ENCODE measurements at places on chromosomes 16 and 17. TPM values are rescaled to one million over a fixed set of nuclear protein-coding genes. Genes with fewer than 3 reads are reported as not detected.

DNA sequence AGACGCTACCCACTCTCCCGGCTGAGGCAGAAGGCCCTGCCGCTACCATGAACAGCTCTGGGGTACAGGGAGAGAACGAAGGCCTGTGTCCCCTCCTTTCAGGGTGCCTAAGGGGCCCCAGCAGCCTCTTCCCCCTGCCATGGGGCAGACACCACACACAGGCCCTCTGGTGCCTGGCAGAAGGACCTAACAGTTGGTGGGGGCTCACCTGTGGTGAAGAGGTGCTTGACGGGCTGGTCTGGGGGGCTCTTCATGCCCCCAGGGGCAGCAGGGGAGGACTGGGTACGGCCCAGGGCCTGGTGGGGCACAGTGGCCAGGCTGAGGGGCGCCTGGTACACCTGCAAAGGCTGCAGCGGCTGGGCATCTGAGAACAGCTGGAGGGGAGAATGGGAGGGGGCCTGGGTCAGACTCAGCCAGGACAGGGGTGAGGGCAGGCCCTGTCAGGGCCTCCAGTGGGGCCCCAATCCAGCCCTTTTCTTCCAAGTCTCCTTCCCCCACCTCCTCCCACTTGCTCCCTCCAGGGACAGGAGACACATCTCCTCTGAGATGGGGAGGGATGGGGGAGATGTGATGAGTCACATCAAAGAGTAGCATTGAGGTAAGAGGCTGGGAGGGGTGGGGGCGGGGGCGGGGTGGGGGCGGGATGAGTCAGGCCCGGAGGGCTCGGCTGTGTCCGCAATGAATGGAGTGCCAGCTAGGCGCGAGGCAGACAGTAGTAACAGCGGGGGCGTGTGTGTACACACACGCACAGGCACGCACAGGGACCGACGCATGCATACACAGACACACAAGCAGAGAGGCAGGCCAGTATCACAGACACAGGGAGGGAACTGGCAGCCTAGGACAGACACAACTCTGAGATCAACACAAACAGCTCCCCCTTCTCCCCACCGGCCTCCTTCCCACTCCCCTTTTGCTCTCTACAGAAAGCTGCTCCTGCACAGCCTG, 16.1 kb downstream of the G6PC3 start:
- H3K27ac ChIP-seq = peak overlapping the region; percentile 74
- no peak overlapping the region for H3K4me3 ChIP-seq
- DNase-seq = no peak
- peaks cover 20% of the 10 kb centered on the region for H3K36me3 ChIP-seq
- H3K4me1 ChIP-seq = peaks cover 19% of the 10 kb centered on the region

GRCh38 chr17:7041607-7042500, 2.0 kb downstream of the SLC16A11 start:
- peak overlapping the region; percentile 72 for H3K4me3 ChIP-seq
- peaks cover 17% of the 10 kb centered on the region for H3K27me3 ChIP-seq
- H3K27ac ChIP-seq = no peak overlapping the region
- H3K36me3 ChIP-seq = no peaks in the 10 kb centered on the region
- DNase-seq = no peak
- peaks cover 17% of the 10 kb centered on the region for H3K4me1 ChIP-seq

GRCh38 chr17:39750131-39751015, 12.6 kb downstream of the GRB7 start:
- H3K36me3 ChIP-seq = no peaks in the 10 kb centered on the region
- no peak overlapping the region for H3K4me3 ChIP-seq
- H3K27ac ChIP-seq = no peak overlapping the region
- peaks cover 5% of the 10 kb centered on the region for H3K4me1 ChIP-seq
- no peak for DNase-seq
- H3K27me3 ChIP-seq = peaks cover 3% of the 10 kb centered on the region

DNA sequence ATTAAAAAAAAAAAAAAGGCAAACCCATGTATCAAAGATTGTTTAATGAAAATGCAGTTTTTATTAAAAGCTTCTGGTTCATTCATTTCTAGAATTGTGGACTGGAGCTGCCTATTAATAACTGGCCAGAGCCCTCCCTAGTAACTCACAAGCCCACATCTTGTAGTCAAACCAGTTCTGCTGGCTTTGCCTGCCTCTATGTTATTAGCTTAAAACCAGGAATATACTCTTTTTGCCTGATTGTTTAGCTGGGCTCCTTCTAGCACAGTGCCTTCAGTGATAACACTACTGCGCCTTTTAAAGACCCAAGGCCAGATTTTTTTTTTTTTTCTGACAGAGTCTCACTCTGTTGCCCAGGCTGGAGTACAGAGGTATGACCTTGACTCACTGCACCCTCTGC, 26.0 kb downstream of the TAC4 start:
- H3K27ac ChIP-seq = no peak overlapping the region
- H3K4me1 ChIP-seq = peaks cover 33% of the 10 kb centered on the region
- H3K4me3 ChIP-seq = no peak overlapping the region
- H3K36me3 ChIP-seq = peaks cover 59% of the 10 kb centered on the region

DNA sequence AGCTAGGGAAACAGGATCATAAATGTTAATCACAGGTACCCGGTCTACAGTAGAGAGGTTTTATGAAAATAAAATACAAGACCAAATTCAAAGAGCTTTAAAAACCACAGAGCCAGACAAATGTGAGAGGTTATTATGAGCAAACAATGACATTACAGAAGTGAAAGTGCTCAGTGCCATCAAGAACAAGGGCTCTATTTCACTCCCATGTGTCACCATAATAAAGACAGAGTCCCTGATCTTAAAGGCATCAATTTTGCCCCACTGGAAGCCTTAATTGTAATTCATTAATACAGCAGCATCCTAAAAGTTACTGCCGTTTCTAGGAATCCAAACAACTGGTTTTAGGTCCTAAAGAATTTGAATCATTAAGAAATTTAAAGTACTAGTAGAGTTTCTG, 43.7 kb upstream of the CDRT4 start:
- H3K27me3 ChIP-seq = no peaks in the 10 kb centered on the region
- DNase-seq = no peak
- no peak overlapping the region for H3K27ac ChIP-seq
- H3K36me3 ChIP-seq = peaks cover 37% of the 10 kb centered on the region
- peaks cover 7% of the 10 kb centered on the region for H3K4me1 ChIP-seq

The CCL17 gene
- not detected for total RNA-seq

GRCh38 chr16:24344784-24345183, 88.6 kb downstream of the CACNG3 start:
- no peak for DNase-seq
- no peaks in the 10 kb centered on the region for H3K27me3 ChIP-seq
- H3K4me3 ChIP-seq = no peak overlapping the region
- H3K4me1 ChIP-seq = no peaks in the 10 kb centered on the region
- H3K36me3 ChIP-seq = no peaks in the 10 kb centered on the region

DNA sequence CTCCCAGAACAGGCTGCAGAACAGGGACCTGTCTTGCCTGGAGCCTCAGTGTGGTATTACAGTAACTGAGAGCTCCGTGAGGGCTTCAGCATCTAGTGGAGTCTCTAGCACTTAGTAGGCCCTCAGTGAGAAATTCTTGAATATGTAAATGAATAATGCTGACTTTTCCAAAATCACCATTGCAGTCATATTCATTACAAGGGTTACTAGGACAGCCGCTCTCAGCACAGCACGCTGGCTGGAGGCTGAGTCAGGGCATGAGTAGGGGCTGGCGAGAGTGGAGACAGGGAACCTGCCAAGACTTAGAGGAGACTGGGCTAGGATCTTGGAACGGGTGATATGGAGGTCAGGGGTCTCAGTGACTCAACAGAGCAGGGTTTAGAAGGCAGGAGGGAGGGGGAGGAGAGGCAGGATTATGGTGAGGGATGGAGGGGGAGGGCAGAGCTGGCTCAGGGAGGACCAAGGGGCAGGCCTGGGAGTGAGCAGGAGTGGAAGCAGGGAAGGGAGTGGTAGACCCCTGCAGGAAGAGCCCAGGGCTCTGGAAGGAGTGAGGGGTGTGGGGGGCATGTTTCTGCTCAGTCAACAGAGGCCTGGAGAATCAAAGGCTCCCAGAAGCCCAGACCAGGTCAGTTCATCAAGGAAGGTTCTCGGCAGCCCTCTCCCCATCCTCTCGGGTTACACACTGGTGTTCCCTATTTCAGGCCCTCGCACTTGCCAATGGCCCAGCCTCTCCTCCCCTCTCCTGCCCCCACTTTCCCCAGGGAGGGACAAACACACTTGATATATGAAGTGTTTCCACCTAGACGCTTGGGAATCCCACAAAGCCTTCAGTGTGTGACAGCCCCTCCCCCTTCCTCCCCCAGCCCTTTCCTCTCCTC, 42.3 kb downstream of the FZD2 start:
- peaks cover 2% of the 10 kb centered on the region for H3K27me3 ChIP-seq
- peaks cover 23% of the 10 kb centered on the region for H3K4me1 ChIP-seq
- H3K27ac ChIP-seq = no peak overlapping the region
- H3K4me3 ChIP-seq = no peak overlapping the region
- DNase-seq = no peak

The PITPNM3 gene
- total RNA-seq = 0.72 TPM

DNA sequence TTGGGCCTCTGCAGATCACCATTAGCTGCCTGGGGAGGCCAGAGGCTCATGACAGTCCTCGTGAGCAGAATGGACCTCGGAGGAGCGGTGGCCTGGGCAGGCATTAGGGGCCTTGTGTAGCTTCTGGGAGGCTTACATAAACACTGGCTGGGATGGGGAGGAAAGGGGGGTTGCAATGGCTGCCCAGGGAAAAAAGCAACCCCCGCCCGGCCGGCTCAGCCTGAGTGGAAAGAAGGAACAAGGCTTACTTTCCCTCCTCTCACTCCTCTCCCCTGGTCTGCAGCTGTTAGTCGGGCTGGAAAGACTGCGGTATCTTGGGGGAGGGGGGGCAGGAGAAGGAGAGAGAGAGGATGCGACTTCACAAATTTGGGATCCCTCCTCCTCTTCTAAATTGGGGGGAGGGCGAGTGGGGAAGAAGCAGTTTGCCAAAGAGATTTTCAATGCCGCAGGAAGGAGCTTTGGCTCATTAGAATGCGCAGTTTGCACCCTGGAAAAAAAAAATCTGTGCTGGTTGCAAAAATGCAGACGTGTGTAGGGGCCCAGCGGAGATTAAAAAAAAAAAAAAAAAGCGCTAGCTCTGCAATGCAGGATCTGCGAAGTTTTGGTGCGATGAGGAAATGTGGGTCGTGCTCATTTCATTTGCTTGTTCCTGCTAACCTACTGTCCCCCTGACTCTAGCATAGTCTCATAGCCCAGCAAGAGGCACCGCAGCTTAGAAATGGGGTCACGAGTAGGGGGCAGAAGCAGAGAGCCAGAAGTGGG, 6.6 kb upstream of the NR1D1 start:
- H3K36me3 ChIP-seq = no peaks in the 10 kb centered on the region
- H3K27ac ChIP-seq = peak overlapping the region; percentile 30
- no peak for DNase-seq
- H3K4me3 ChIP-seq = peak overlapping the region; percentile 56
- peaks cover 25% of the 10 kb centered on the region for H3K27me3 ChIP-seq

The ADAD2 gene
- 0.87 TPM for total RNA-seq

The PDILT gene
- total RNA-seq = not detected

DNA sequence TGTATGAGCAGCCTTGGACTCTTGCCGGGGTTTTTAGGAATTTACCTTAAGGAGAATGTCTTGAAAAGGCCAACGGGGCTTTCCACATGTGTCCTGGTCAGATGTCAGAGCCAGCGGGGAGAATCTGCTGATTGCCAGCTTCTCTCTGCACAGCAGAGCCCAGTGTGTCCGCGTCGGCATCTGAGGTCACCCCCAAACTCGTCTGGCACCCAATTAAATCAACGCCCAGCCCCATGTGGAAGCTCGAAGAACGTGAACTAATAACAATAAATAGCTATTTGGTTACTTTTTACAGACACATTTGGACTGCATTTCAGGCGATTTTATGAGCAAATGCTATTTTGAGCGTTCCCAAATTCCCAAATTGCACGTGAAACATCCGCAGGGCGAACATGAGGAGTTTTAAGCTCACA, 303.5 kb downstream of the FOXL1 start:
- H3K27me3 ChIP-seq = peaks cover 9% of the 10 kb centered on the region
- no peaks in the 10 kb centered on the region for H3K36me3 ChIP-seq
- no peak for DNase-seq
- H3K4me1 ChIP-seq = peaks cover 20% of the 10 kb centered on the region
- H3K4me3 ChIP-seq = no peak overlapping the region

DNA sequence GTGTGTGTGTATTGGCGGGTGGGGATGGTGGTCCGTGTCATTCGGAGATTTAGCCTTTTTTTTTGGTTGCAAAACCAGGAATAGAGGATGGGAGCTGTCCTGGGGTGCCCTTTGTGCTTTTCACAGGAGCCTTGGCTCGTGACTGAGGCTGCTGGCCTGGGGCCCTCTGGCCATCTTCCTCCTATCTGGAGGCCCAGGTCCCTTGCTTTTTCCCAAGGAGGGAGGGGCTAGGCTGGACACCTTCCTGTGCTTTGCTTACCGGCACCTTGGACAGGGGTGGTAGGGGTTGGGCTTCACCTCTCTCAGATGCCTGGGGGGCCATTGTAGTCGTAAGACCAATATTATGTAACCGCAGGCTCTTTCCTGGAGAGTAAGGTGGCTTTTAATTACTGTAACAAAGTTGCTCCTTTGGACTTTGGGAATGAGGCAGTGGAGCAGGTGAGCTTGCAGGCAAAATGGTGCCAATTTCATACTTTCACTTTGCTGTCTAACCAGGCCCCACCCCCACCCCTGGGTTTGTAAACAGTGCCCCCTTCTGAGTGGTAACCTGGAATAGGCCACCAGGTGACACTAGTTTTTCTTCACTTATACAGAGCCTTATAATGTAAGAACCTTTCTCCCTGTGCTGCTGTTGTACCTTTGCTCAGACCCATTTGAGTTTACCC, 1.2 kb downstream of the DYNLL2 start:
- H3K36me3 ChIP-seq = peaks cover 15% of the 10 kb centered on the region
- H3K27ac ChIP-seq = no peak overlapping the region
- peaks cover 15% of the 10 kb centered on the region for H3K27me3 ChIP-seq
- H3K4me3 ChIP-seq = peak overlapping the region; percentile 93

The RNU2-1 gene
- total RNA-seq = 10,056 TPM

The NXN gene
- 53.9 TPM for total RNA-seq

GRCh38 chr17:40542558-40543411, 22.5 kb downstream of the CCR7 start:
- H3K4me1 ChIP-seq = peaks cover 41% of the 10 kb centered on the region
- DNase-seq = no peak
- H3K4me3 ChIP-seq = no peak overlapping the region
- H3K27me3 ChIP-seq = peaks cover 10% of the 10 kb centered on the region

The GCGR gene
- not detected for total RNA-seq

- H3K27ac ChIP-seq = no peak overlapping the region
- DNase-seq = no peak
- peaks cover 17% of the 10 kb centered on the region for H3K4me1 ChIP-seq
- H3K27me3 ChIP-seq = peaks cover 28% of the 10 kb centered on the region
- H3K4me3 ChIP-seq = peak overlapping the region; percentile 80
Measured at GRCh38 chr17:29593591-29594518, 923 bp downstream of the ANKRD13B start.

The NOXO1 gene
- 0.23 TPM for total RNA-seq

The TOB1 gene
- 15.5 TPM for total RNA-seq

DNA sequence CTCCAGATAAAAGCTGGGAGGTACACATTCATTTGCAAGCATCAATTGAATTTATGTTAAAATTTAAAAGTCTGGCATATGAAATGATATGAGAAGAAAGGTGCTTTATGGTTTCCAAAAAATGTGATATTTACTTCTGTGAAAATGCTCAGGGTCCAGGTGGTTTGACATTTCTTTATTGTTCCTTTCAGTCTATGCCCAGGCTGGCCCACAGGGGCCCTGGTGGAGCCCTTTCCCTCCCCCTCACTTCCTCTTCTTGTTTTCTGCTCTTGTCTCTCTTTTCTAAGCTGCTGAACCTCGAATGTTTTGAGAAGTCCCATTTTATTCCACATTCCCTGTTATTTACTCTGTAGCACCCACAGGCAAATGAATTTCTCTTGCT, 127.8 kb downstream of the HS3ST3B1 start:
- no peak overlapping the region for H3K4me3 ChIP-seq
- H3K36me3 ChIP-seq = no peaks in the 10 kb centered on the region
- peak overlapping the region; percentile 11 for H3K27ac ChIP-seq
- no peaks in the 10 kb centered on the region for H3K27me3 ChIP-seq
- H3K4me1 ChIP-seq = peaks cover 43% of the 10 kb centered on the region

All from endothelial cell (in vitro differentiated cells).